NCI-H2081 treated with DMSO at 0.1 percent for 48 hours (cell line): ENCODE measurements at places on chromosomes 3 and 15.

- DNase-seq, result no peak
These were observed 3.2 kb upstream of the BLOC1S6 start for GRCh38 chr15:45583731-45584639.

- no peak for DNase-seq
These were observed 75.3 kb upstream of the STRIT1 start for GRCh38 chr3:155368786-155369185.

- no peak for DNase-seq
These were observed 6.1 kb downstream of the ZIC1 start for GRCh38 chr3:147415286-147415685.

- DNase-seq, result no peak
These were observed 1012.2 kb upstream of the CADM2 start for GRCh38 chr3:83946554-83946953.

GRCh38 chr3:175818811-175819464 lies 959.8 kb downstream of the NAALADL2 start:
- no peak for DNase-seq

DNA sequence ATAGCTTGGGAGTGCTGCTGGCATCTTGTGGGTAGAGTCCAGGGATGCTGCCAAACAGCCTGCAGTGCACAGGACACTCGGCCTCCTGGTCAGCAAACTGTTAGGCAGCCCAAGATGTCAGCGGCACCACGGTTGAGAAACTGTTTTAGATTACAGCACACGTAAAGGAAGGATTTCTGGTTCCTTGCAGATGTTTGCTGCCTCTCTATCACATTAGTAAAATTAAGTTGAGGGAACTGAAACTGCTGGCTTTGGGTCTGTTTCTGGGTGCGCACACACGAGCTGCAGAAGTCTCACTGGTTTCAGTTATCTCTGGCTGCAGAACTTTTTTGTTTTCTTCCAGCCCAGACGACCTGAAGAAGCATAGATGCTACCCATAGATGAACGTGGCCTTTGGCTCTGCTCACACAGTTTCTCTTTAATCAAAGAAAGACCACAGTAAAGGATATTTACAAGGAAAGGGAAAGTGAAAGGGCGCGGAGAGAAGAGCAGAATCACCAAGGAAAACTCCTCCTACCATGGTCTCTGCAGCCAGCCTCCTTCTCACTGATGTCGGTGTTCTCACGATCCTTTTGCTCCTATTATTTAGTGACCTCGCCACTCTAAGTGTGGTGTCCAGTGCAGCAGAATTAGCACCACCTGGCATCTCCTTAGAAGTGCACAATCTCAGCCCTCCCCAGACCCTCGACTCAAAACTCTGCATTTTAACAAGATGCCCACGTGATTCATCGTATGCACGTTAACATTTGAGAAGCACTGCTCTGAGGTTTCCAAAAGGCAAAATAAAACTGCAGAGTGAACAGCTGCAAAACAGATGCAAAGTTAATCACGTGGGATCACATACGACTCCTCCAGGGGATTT lies 50.6 kb upstream of the AKAP13 start:
- no peak for DNase-seq

- no peak for DNase-seq
These were observed 13.0 kb downstream of the IL16 start for GRCh38 chr15:81209635-81210034.

DNA sequence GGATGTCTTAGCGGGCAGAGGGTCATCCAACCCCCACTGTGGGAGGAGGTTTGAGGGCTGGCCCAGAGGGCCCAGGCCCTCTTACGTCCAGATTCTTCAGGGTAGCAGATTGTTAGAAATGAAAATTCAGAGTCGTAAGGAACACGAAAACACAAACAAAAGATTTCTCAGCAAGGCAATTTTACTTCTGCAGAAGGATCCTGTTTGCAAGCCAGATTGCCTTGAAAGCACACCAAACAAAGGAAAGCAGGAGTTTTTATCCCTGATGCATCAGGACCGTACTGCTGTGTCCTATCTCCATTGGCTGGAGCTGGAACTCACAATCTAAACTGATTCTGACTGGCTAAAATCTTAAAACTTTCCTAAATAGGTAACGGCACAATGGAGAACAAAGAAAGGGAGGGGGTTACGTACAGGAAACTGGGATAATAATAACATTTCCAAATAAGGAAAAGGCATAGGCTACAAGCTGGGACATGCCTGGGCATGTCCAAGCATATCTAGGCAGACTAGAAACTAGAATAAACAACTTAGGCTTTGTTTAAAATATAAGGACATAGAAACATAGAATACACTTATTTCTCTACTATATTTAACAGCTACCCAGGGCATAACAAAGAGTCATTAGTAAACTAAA lies 97.3 kb upstream of the C2CD4B start:
- no peak for DNase-seq

- DNase-seq, result no peak
These were observed 72.0 kb downstream of the TFG start for GRCh38 chr3:100781301-100781700.

GRCh38 chr3:114587986-114588385 lies 294.2 kb downstream of the TIGIT start:
- no peak for DNase-seq
